ENCODE measurements at places on chromosomes 2 and 18.

- DNase-seq: no peak
These were observed 433.8 kb upstream of the ID2 start for GRCh38 chr2:8247905-8248622.

DNA sequence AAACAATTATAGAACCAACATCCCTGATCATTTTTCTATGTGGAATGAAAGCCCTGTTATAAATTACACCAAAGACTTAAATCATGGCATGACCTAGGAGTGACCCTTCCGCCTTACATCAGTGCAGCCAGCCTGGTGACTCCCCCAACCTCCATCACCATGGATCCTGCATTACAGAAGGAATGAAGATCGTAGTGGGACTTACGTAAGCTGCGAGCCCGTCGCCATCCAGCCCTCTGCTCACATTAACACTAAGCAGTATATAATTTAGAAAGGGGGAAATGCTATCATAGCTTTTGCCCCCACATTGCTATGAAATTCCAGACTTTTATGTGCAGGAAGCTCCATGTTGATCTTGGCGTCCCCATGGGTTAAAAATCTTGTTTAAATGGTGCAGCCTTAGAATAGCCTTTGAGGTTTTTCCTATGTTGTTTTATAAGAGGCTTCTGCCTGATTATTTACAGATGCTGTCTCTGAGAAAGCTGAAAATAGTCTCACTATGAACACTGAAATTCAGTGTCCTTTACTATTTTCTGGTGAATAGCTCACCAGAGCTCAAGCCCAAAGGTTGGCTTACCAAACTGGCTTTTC, 76.3 kb downstream of the COLEC12 start:
- no peak for DNase-seq

DNA sequence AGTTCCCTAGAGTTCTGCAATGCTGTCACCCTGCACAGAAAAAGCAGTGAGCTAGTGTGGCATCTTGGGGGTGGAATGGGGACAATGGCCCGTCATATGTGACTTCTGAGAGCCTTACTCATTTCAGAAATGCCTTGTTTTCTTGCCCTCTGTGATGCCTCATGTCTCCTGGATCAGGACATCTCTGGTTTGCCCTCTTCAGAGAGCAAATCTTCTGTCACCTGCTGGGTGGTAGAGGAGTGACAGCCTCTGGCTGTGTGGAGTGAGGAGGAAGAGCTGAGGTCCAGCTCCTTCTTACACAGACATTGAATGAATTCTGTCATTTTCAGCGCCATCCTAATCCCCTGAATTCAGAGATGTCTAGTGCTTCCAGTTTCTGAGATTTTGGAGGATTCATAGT, 55.6 kb upstream of the PHLPP1 start:
- no peak for DNase-seq

GRCh38 chr2:233532971-233533370, 33.6 kb downstream of the USP40 start:
- no peak for DNase-seq

DNA sequence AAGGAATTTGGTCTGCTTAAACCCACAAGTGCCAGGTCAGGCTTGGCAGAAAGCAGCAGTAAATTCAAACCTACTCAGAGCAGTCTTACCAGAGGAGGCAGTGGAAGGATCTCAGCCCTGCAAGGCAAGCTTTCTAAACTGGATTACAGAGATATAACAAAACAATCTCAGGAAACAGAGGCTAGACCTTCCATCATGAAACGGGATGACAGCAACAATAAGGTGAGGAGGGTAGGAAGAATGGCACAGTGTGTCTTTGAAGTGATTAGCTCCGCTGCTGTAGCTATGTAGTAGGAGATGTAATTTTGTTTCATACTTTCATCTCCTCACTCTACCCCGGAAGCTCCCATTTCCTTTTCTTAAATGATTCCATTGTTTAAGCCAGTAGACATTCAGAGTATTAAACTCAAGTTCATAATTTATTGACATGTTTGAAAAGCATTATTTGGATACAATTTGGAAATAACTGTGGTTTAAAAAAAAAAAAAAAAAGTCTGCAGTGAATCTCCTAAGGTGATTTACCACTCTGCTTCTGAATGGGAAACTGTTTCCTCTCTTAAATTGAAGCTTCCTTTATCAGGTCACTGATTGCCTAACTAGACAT, 29.4 kb upstream of the DYSF start:
- no peak for DNase-seq

GRCh38 chr2:241865957-241866789, 3.4 kb upstream of the RTP5 start:
- no peak for DNase-seq

DNA sequence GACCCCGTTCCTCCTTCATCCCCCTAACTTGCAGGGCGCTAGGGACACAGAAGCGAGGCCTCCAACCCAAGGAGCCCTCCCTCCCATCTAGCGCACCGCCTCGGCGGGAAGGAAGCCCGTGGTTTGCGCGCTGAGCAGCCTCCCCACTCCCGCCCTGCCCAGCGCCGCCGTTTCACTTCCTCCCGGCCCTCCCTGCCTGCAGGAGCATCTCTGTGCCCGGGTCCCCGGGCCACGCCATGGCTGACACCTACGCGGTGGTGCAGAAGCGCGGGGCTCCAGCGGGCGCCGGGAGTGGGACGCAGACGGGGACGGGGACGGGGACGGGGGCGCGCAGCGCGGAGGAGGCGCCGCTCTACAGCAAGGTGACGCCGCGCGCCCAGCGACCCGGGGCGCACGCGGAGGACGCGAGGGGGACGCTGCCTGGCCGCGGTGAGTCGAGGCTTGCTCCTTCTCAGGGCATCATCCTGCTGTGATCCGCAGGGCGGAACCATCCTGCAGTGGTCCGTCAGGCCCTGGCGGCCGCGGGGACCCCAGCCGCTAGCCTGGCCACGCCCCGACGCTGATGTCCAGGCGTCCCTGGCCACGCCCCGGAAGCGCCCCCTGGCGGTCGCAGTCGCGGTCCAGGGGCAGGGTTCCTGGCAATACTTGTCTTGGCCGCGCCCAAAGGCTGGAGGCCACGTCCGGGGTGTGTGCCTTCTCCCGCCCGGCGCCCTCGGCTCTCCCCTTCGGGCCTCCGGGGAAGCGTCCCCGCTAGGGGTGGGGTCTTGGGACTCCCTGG, 16.4 kb downstream of the PTPN18 start:
- peak; percentile 30 for DNase-seq

DNA sequence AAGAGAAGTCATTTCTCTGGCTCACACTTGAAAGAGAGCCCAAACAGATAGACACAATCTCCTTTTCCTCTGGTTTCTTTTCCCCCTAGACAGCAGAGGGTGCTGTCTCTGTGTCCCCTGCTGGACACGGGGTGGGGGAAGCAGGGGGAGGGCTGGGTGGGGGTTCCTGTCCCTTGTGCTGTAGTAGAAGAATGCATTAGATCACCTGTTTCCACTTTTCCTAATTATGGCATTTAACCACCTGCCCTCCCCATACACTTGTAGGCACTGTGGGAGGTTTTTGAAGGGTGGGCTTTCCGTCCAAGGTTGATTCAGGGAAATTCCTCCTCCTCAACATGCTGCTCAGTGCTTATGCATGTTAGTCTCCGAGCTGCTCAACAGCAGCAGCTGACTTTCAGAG, 206.2 kb upstream of the EPAS1 start:
- no peak for DNase-seq

Measured in esophagus squamous epithelium (tissue), 5 donors.